ENCODE measurements at places on chromosomes 5 and 9.
A peak's percentile ranks its signal among the peaks of the same experiment; 100 is the strongest.

DNA sequence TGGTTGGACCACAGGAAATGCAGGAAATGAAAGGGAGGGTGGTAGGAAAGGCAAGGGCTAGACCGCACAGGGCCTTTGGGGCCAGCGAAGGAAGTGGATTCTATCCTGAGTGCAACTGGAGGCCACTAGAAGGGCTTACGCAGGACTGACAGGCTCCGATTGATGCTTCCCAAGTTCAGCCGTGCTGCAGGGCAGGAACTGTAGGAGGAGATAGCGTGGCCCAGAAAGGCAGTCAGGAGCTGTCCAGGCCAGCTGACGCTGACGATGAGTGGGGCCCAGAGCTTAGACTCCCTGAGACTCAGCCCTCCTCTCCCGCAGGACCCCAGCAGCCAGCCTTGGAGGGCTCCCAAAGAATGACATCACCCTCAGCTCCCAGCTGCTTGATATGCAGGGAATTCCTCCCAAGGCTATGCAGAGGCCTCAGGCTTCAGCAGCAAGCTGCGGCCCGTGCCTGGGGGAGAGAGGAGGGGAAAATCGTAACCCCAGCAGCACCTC lies 48.8 kb downstream of the KCNIP1 start:
- peak; percentile 53 for DNase-seq

- no peak for DNase-seq
These were observed 347.9 kb upstream of the SEMA6A start for GRCh38 chr5:116922532-116922931.

- DNase-seq: no peak
These were observed 323.8 kb downstream of the PSAT1 start for GRCh38 chr9:78620764-78621163.

DNA sequence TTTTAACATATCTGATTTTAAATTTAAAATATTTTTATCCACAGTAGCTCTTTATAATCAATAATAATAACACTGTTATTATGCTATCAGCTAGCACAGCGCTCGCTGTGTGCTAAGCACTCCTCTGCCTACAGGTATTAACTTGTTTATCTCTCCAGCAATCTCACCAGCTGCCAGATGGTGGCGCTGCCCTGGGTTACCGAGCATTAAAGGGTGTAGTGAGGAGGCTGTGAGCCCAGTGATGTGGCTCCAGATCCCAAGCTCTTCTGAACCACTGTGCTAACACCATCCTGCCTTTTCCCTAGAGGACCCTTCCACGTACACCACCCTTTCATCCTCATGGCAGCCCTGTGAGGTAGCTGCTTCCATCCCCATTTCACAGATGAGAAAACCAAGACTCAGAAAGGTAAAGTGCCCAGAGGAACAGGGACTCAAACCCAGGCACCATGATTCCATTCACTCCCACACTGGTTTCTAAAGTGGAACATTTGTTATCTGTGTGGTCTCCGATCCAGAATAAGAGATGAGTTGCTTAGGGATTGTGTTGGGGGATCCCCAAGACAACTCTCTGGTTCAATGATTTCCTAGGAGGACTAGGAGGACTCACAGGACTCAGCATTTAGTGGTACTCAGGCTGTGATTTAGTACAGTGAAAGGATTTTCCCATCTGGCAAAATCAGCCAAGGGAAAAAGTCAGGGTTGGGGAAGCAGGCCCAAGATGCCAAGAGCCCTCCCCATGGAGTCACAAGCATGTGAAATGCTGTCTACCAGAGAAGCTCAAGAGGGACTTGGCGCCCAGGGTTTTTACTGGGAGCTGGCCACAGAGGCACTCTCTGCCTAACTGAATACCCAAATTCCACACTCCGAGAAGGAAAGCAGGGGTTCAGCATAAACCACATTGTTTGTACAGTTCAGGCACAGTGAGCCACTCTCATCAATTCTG lies 7.0 kb downstream of the IGFBPL1 start:
- DNase-seq: peak; percentile 89

DNA sequence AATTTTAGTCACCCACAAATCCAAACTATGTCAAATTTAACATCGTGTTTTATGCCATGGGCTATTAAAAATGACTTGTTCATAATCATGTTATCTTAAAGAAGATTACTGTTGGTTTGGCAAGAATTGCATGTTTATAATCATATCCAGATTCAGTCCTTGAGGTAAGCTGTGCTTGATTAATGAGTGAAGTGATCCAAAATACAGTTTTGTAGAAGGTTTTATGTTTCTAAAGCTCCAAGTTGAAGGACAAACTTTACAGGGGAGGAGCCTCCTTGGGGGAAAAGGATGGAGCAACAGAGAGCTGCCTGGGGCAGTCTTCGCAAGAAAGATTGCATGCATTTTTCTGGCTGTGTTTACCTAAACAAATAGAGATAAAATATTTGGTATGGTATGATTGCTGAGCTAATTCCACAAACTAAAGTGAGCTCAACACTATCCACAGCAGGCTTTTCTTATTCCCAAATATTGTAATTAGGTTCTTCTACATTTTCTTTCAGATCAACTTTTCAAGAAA lies 189.5 kb upstream of the TYRP1 start:
- DNase-seq: no peak

GRCh38 chr5:74578356-74579044 lies 62.0 kb downstream of the ENC1 start:
- no peak for DNase-seq

DNA sequence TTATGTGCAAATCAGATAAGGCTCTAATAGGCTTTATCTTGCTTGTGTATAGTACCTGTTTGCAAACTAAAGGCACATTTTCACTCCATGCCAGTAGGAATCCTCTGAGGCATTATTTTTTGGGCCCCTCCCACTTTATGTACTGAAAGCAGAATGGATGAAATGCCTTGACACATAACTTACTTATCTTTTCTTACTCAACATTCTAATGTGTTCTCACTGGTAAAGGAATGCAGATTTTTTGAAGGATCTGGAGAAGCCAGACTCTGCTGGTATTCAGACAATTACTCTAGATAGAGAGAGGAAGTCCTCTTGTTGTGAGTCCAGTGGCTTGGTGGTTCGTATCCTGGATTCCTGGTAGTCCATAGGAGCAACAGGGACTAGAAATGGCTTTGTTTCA lies 336.7 kb downstream of the CCDC171 start:
- no peak for DNase-seq

- DNase-seq: no peak
These were observed 470 bp upstream of the SLC22A5 start for GRCh38 chr5:132369007-132369473.

- DNase-seq: peak; percentile 42
These were observed 13.8 kb upstream of the LHX2 start for GRCh38 chr9:123997665-123998277.

- no peak for DNase-seq
These were observed 41.3 kb downstream of the EFCAB9 start for GRCh38 chr5:172235132-172235780.

DNA sequence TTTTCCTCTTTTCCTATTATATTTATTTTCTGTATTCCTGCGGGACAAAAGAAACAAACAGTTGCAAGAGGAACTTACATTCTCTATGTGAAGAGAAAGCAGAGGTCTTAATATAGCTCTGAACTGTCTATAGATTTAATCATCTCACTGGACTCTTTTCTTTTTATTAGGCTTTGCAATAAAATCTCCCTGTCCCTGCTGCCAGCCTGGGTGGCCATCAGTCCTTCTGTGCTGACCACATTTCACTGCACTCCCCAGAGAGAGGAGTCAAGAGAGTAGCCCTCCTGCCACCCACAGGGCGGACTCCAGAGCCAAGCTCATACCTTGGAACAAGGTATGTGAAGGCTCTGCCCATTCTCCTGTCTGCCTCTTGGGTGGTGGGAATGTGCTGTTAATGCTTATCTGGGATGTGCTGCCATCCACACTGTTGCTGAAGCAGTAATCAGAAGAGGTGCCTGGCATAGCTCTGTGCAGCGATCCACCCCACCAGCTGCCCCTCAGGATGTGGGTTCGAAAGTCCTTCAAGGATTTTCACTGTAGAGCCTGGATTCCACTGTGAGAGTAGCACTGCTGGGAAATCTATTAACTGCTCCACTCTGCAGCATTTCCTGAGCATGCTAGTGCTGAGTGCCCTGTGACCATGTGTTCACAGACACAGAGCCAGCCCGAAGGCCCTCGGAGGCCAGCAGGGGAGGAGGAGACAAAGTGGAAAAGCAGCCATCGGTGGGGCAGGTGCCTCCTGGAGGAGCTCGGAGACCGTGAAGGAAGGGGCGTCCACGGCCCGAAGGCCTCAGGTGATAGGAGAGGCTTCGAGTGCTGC lies 334.6 kb downstream of the MED10 start:
- no peak for DNase-seq

DNA sequence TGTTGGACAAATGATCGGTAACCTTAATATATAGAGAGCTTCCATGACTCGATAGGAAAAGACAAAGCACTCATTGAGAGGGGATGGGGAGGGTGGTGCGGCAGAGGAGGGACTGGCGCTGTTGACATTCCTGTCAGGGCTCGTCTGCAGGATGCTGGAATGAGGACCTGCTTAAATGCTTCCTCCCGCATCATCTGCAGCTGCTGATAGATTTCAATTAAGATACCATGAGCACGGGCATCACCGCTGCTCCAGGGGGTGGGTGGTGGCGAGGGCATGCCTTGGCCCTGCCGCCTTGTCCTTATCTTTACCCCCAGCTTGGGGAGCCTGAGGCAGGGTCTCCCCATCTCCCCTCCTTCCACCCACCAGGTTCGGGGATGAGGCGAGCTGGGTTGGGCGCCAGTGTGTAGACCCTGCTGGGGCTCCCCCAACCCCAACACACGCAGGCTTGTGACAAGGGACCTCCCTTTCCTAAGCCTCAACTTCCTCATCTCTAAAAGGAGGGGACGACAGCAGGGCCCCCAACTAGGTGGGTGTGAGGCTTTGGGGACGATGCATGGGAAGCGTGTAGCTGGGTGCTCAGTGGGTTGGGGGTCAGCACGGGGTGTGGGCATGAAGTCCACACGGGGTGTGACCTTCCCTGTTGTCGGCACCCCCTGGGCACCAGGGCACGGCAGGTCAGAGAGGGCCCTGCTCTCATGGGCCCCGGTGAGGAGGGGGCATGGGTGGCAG lies 11.7 kb upstream of the QRFP start:
- DNase-seq: no peak

DNA sequence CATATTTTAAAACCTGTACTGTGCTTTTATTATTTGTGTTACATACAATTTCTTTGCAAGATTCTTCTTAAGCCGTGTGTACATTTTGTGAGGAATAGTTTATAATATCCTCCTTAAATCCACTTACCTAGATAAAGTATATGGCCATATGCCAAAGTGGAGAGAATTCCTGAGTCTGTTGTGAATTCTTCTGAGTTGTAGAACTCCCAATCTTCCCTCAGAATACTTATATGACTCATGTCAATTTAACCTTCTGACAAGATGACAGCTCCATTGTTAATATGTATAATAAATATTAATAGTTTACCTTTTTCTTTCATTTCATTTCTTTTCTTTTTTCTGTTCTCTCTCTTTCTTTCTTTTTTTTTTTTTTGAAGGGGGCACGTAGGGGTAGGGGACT lies 6.0 kb upstream of the RICTOR start:
- no peak for DNase-seq

DNA sequence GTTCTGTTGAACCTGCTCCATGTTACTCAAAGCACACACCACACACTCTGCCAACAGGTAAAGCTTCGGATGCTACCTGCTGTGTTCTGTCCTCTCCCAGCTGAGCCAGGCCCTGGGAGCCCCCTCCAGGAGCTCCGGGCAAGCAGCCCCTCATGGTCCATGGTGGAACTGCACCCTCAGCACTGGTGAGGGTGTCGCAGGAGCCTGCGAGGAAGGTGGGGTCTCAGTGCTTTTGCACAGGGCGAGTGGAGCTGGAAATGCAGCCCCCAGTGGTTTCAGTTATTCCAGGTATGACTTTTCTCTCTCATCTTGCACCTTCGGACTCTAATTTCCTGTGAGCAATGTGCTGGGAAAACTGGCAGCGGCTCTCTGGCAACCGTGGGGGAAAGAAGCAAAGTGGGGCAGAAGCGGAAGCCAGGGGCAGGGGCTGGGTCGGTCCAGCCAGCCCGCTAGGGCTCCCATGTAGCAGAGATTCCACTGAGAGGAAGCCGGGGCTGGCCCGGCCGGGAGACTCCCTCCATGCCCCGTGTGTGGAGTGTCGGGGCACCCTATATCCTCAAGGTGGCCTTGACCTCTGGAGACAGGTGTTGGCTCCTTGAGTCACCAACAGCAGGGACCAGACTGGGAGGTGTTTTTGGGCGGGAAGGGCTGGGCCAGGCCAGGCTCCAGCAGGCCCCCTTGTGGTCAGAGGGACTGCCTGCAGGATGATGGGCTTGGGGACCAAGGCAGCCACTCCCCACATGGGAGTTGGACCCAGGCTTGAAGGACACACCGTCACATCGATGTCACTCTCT lies 75.6 kb upstream of the PRSS3 start:
- peak; percentile 79 for DNase-seq

- no peak for DNase-seq
These were observed 14.4 kb downstream of the F2RL2 start for GRCh38 chr5:76608833-76609232.

DNA sequence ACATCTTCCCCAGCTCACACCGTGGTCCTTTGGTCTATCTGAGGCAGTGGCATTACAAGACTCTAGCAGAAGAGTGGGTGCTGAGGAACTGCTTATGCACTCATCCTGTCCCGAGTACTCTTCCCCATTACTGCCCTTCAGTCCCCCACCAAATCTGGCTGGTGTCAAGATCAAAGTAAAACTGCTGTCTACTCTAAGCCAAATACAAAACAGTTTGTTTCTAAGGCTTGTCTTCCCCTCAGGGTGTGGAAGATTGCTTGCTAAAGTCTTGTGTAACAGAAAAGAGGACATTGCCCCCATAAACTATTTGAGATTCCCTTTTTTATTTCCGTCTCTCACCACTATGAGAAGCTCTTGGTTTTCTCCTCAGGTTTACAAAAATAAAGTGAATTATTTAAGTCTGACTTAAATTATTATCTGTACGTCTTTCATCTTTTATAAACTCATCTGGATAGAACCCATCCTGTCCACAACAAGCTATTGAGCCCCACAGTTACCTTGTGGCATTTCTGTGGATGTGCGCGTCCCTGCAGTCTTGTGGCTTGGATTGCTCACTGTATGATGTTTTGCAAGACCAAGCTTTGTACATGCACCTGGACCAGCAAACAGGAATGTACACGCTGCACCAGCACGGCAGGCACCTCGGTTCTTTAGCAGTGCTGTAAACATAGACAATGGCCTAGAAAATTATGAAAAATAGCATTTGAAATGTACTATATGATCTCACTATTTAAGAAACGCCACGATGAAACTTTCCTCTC lies 61.0 kb downstream of the CYSTM1 start:
- no peak for DNase-seq

- peak; percentile 53 for DNase-seq
These were observed 1.5 kb downstream of the SMIM32 start for GRCh38 chr5:136191304-136192014.

DNA sequence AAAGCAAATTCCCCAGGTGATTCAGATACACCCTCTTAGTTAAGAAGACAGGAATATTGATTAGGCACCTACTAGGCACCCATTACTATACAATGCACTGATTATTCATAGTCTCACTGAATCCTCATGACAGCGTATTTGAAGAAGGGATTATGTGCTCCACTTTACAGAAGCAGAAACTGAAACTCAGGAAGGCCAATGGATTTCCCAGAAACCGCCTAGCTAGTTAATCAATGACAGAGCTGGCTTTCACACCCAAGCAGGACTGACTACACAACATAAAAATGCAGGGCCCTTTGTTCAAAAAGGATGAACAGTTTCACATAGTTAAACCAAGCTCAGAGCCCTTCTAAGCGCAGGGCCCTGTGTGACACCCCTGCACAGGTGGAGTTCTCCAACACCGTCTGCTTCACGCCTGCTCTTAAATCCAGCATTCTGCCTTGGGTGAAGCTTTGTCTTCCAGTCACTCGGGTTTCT lies 117.3 kb downstream of the TTLL11 start:
- no peak for DNase-seq
